ENCODE measurements at places on chromosomes 4 and X.

GRCh38 chrX:54288277-54288676 lies 69.6 kb downstream of the WNK3 start:
- DNase-seq: no peak

GRCh38 chrX:1389181-1389992 lies 2.5 kb downstream of the SLC25A6 start:
- no peak for DNase-seq

- peak; percentile 23 for DNase-seq
These were observed 445.2 kb downstream of the GRXCR1 start for GRCh38 chr4:43337707-43338106.

- no peak for DNase-seq
These were observed 118.2 kb upstream of the KLF8 start for GRCh38 chrX:56113785-56114436.

DNA sequence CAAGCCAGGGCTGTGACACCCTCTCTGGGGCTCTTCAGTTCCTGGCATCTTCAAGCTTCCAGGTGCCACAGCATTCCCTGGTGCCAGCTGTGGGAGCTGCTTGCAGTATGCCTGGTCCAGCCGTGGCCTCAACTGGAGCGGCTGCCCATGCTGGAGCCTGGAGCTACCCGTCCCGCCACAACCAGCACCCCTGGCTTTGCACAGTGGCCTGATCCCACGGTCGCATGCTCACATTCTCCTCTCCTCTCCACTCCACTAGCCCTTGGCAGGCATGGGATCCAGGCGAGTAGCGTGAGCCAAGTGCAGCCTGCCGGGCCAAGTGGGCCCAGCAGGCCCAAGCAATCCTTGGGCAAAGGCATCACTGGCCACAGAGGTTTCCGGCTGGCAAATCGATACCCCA lies 81.7 kb downstream of the PPP4R3C start:
- DNase-seq: no peak

GRCh38 chr4:156692016-156692415 lies 279.6 kb downstream of the PDGFC start:
- DNase-seq: no peak

DNA sequence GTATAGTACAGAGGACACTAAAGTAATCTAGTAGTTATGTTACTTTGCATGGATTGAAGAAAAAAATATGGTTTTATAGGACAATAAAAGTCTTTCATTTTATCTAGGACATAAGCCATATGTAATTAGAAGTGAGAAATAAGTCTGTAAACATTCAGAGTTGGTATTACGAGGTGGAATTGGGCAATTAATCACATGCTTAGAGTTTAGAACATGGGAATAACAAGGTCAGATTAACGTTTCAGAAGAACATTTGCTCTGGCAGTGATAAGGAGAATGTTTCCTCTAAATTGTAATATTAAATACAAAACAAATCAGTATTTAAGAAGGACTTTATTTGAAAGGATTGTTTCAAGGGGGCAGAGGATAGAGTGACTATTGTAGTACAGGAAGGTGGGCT lies 15.6 kb upstream of the SULT1E1 start:
- no peak for DNase-seq

DNA sequence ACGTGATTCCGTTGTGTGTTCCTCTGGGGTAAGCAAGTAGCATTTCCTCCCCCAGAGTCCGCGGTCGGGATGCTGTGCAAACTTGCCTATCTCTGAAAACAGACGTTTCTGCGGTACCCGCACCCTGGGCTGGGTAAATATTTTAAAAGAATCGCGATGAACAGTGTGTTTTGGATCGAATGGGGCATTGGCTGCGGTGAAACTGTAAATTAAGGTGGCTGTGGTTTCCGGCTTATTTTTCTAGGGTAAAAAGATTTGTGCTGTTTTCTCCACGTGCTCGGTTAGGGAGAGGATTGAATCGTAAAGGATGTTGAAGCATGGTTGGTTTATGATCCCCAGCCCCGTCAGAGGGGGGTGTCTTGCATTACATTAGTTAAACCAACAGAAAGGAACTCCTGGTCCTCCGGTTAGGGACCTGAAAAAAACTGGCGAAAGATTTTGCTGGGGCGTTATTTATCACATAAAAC lies 1.2 kb downstream of the HHIP start:
- DNase-seq: no peak

- DNase-seq: no peak
These were observed 14.9 kb downstream of the ELF4 start for GRCh38 chrX:130095249-130096030.

- no peak for DNase-seq
These were observed 329.4 kb downstream of the KLHL4 start for GRCh38 chrX:87846956-87847355.

DNA sequence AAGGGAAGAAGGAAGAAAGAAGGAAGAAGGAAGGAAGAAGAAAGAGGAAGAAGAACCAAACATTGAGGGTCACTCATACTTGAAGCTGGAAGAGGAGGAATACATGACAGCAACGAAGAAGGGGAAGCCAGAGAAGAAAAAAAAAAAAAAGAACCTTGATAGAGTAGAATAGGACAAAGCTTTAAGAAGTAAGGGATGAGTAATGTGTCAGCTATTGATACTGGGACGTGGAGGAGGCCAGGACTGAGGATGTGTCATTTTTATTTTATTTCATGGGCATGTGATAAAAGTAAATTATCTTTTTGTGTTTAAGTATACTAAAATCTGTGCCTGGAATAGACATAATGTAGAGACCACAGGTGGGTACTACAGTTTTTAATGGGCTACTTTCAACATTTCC lies 6.4 kb downstream of the EDA2R start:
- DNase-seq: no peak

- no peak for DNase-seq
These were observed 11.8 kb upstream of the MAN2B2 start for GRCh38 chr4:6562931-6563901.

- no peak for DNase-seq
These were observed 21.8 kb upstream of the FTHL17 start for GRCh38 chrX:31093639-31093975.

- no peak for DNase-seq
These were observed at the start of gene SHISA3 for GRCh38 chr4:42396752-42397634. Gene SHISA3, plus strand, starts transcription at chr4:42397488. Its CDS starts 569 bp downstream, at chr4:42398057.

- no peak for DNase-seq
These were observed 109.3 kb upstream of the KLHL13 start for GRCh38 chrX:118225711-118226428.

- peak; percentile 62 for DNase-seq
These were observed 167.2 kb downstream of the NPNT start for GRCh38 chr4:106062452-106062875.

DNA sequence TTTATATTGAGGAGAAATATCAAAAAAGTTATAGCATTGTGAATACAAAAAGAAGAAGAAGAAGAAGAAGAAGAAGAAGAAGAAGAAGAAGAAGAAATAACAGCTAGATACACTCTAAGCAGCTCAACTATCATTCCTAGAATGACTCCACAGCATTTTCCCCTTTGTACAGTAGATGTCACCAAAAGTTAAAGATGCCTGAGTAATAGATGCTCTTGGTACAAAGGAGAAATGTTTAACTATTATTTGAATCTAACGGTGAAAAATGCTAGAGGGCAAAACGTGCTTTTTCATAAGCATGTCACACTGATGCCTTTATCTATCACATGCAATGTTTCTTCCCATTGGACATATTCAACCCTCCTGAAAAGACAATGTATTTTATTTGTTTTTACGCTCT lies 178.4 kb upstream of the GPRIN3 start:
- no peak for DNase-seq

DNA sequence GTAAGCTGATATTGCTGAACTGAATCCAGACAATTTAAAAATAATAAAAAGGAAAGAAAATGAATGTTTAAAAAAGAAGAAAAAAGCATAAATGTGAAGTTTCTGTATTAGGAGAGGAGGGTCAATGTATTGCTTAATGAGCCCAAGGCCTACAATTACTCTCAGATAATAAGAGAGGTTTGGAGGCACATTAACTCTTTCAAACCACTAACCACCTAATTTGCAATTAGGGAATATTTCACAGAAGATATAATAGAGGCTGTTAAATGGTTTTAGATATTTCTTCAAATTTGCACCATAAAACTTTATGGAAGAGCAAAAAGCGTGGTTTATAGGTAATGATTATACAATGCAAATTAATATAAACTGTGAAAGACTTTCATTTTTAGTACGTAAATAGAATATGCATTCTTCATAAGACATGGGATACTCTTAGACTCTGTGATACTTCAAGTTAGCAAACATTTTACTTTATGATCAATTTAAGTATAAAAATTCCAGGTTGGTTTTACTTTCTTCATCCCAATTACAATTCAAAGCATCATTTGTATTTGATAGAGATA lies 364.2 kb upstream of the GALNTL6 start:
- no peak for DNase-seq
